ENCODE measurements at places on chromosomes 4 and X.

- no peak for DNase-seq
Observed at GRCh38 chr4:87680271-87680670, 30.2 kb downstream of the DMP1 start.

DNA sequence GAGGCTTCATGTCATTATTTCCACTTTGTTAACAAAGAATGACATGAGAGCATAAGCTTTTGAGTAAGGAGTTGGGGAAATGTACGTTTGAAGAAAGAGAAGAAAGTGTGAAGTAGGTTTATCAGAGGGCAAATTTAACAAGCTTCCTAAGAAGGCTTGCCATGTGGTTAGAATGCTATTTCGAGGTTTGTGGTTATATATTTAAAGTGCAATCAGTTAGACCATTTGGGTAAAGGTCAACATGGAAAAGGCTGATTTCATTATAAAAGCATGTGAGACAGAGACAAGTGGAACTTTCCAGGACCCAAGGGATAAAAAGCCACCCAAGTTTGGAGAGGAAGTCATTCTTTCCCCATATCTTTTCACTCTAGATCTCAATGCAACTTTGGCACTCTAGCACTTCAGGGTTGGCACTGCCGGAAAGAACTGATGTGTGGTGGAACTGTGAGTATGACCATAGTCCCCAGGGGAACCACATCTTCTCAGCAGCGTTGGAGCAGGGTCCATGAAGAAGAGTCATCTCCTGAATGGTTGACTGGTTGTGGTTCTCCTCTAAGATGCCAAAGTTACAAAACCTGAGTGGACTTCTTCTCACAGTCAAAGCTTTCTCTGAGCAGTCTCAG lies 529.9 kb downstream of the MID1IP1 start:
- DNase-seq: no peak

DNA sequence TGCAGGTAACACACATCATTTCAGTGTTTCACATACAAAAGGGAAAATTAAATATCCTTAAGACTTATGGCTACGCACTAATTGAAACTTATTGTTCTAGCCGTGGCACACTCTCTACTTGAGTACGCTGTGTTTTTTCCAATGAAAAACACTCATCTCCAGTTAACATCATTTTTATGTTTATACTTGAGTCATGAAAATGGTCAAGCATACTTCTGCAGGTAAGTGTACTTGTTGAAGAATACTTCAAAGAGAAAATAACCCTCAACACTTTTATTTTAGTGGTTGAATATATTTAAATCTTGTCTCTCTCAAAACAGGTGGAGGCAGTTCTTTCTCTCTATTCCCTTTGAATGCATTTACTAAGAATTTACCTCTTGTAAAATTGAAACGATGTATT lies 538.7 kb upstream of the PCDH7 start:
- DNase-seq: no peak

- DNase-seq: no peak
Observed at GRCh38 chr4:113024388-113024787, 25.1 kb upstream of the ANK2 start.

- DNase-seq: no peak
Observed at GRCh38 chr4:21452931-21453330, 495.6 kb downstream of the KCNIP4 start.

DNA sequence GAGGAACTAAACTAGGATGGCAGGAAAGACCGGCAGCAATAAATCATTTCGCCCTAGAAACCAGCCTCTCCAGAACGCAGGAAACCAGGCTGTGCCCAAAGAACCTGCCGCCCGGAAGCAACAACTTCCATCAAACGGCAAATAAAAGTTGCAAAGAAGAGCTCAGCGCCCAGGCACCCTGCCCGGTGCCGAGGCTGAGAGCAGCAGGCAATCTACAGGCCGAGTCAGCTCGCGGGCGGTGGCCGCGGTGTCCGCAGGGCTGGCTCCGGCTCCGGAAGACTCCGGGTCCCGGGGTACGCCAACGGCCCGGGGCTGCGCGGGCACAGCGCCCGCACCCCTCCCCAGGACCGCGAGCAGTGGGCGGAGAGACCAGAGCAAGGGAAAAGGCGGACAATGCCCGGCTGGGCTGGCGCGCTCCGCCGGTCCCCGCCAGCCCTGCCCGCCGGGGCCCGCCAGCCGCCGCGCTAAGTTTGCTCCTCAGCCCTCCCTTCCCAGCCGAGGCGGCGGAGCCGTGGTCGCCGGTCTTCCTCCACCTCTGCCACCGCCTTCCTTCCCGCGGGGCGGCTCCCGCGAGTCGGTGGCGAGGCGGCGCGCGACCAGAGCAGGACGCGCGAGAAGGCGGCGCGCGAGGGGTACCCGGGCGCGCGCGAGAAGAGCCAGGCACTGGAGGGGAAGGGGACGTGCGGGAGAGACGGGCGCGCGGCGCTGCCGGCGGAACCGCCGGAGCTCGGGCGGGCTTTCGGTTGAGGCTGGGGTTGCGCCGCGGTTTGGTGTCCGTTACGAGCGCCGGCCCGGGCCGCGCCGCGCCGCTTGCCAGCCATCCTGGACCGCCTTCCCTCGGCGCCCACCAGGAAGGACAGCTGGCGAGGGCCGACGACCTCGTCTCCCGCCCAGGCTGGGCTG lies 733 bp downstream of the FRYL start:
- peak; percentile 35 for DNase-seq

- no peak for DNase-seq
Observed at GRCh38 chr4:168769416-168769815, 240.6 kb downstream of the CBR4 start.

GRCh38 chr4:146333187-146333894 lies 119.0 kb downstream of the REELD1 start:
- no peak for DNase-seq

GRCh38 chr4:153589703-153590595 lies 94.1 kb upstream of the TLR2 start:
- DNase-seq: no peak

GRCh38 chr4:10877076-10877475 lies 192.5 kb upstream of the CLNK start:
- no peak for DNase-seq

GRCh38 chr4:173231916-173232315 lies 63.3 kb downstream of the GALNT7 start:
- DNase-seq: no peak

DNA sequence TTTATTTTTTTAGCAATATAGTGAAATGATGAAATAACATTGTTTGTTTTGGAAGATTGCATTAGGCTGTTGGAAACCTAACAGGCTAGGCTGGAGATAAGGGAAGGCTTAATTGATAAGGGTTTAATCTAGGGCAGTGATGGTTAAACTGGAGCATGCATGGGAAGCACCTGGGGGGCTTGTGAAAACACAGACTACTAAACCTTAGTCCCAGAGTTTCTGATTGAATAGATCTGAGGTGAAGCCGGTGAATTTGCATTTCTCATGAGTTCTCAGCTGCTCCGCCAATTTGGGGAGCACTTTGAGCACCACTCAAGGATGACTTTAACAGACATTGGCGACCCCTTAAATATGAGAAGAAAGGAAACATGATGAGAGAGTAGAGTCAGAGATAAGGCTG lies 11.5 kb downstream of the STK26 start:
- DNase-seq: no peak

DNA sequence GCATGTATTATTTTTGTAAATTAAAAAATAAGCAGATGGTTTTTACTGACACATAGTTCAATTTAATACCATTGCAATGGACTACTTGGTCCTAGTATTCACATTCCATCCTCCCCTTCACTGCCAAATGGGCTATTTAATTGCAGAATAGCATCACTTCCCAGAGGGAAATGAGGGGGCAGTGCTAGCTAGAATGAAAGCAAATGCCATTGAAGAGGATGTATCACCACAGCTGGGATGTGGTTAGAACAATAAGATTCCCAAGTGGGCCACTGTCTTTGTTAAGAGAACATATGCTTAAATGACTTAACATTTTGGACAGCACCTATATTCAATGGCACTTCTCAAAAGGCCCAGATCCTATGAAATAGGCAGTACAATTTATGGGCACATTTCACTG lies 224.7 kb downstream of the RBMX2 start:
- no peak for DNase-seq

DNA sequence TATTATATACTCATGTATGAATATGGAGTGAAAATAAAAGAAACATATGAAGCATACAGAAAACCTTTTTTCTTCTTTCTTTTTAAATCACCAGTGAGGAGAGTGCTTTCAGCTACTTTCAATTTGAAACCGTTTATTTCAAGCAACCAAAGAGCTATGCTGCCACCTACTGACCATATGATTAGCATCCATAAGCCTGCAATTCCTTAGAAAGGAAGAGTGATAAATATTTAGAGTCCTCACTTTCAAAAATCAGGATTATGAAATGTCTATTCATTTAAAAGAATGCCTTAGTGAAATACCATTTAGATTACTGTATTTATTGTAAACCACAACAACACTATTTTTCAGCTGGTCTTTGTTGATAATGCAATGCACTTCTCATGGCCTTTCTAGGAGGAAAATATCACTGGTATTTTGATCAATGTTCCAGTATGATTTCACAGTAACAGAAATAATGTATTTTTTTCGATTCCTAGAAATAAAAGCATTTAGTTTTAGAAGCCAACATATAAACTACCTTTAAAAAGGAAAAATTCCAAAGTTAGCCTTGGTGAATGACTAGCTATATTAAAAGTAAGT lies 667.6 kb downstream of the PCDH18 start:
- no peak for DNase-seq

- no peak for DNase-seq
Observed at GRCh38 chr4:186685767-186686183, 37.9 kb downstream of the FAT1 start.

DNA sequence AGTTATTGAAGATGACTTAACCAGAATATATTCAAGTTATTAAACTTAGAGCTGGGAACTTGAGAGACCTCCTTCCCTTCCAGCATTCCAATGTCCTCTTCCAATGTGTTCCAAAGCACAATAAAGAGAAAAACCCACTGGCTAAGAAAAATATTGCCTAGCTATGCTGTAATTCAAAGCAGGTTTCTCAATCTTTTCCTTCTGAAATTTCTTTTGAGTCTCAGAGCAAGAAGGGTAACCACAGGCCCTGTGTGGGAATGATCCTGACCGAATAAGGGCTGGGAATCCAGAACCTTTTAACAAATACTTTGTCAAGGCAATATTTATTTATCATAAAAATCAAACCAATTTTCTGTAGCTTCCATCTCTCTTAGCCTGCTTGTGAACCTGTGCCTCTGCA lies 150.7 kb upstream of the SFRP2 start:
- no peak for DNase-seq

GRCh38 chr4:106266201-106266600 lies 49.8 kb downstream of the TBCK start:
- no peak for DNase-seq

DNA sequence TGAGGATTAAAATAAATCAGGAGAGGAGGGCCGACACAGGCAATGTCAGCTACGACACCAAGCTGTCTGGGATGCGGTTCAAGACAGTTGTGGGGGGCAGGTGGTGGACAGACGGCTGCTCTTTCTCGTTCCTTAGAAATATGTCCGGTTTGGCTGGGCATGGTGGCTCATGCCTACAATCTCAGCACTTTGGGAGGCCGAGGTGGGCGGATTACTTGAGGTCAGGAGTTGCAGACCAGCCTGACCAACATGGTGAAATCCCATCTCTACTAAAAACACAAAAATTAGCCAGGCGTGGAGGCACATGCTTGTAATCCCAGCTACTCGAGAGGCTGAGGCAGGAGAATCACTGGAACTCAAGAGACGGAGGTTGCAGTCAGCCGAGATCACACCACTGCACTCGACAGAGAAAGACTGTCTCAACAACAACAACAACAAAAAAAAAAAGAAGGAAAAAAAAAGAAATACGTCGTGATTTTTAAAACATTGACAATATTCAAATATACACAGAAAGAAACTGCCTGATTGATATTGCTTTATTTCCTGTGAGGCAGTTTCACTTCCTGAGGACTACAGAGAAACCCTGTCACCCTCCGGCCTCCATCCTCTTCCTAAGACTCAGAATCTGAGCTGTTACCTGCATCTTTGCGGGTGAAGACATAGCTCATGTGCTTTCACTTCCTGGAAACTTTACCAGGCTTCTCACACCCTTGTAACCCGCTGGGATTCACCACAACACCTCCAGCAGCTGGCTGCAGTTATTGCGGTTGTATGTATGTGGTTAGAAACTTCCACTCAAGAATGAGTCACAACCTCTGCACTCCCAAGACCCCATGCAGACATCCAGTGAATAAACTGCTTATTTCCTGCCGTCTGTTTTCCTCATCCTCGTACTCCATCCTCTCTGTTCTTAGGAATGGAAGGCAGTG lies 63.8 kb upstream of the STS start:
- DNase-seq: no peak

DNA sequence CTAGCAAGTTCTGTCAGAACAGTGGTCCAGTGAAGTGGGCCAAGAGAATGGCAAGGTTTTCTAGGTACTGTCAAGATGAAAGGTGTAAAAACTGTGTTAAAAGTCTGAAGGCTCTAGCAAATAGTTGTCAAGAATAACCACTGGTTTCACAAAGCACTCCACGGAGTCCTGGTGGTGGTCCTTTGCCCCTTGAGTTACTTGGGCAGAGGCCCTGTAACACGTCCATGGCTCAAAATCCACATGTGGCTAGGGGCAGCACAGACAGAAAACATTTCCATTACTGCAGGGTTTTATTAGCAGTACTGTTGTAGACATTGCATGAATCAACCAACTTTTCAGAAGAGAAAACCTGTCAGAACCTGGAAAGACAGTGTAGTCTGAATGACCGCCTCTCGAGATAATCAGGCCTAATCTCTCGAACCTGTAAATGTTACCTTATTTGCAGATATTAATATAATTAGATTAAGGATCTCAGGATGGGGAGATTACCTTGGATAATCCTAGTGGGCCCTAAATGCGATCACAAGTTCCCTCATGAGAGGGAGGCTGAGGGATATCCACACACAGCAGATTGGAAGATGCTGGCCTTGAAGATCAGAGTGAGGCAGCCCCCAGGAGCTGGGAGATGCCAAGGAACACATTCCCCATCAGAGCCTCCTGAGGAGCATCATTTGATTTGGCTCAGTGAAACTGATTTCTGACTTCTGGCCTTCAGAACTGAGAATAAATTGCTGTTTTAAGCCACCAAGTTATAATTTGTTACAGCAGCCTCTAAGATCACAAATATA lies 34.7 kb downstream of the ERVMER34-1 start:
- no peak for DNase-seq

DNA sequence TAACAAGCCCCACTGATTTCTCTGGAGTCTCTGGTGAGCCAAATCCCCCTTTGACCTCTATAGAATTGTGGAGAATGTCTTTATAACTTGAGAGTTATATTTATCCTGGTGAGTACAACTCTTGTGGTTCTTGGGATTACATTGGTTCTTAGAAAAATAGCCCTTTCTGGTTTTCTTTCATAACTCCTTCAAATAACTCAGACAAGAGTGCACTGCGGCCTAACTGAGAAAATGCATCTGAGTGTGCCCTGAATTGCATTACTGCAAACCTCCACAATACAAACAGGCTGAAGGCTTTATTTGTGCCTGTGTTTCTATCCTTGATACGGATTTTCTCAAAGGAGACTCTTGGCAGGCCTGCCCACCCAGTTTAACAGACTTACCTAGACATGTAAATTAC lies 2.7 kb downstream of the BEX3 start:
- no peak for DNase-seq

DNA sequence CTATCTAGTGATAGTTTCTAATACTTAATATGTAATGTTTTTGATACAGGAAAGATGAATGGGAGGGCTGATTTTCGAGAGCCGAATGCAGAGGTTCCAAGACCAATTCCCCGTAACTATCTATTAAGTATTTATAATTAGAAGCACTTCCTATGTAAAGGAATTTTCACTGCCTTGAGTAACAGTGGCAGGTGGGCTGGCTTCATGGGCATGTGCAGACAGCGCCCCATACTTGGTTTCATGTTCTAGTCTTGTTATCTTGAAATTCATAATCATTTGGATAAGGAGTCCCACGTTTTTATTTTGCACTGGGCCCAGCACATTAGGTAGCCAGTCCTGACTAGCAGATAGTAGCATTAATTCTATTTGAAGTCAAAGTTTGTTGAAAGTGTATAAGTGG lies 1.7 kb downstream of the OCIAD1 start:
- DNase-seq: no peak
